ENCODE measurements at places on chromosomes 12 and 14.

DNA sequence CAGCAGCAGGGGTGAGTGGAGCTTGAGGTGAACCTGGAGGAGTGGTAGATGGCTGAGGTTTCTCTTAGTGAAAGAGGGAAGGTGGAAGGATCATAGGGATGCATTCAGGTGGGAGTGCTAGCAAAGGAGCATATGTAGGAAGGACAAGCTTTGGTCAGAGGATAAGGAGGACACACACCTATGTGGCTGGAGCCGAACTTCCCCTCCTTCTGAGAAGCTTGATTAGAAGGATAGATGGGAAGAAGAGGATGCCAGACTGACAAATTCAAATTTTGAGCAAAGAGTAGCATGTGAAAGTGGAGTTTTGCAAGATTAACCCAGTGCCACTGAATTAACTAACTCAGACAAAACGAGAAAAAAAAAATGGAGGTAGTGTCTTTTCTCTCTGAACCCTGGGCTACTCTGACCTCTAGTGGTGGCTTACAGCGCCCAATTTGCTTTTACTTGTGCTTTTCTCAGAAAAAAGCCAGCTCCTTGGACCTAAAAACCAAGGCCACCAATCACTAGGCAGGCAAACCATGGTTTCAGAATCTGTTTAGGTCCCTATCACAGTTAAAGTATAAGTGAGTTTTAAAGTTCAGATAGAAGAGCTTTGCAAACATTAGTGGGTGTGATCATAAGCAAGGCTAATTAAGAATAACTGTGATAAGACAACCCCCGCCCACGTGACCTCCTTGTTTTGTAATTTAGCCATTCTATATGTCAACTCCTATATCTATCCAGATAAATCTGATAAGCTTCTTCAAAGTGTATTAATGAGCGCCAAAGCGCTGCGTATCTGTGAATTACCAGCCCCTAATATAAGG, 15.5 kb downstream of the EMP1 start:
- DNase-seq: peak; percentile 90

DNA sequence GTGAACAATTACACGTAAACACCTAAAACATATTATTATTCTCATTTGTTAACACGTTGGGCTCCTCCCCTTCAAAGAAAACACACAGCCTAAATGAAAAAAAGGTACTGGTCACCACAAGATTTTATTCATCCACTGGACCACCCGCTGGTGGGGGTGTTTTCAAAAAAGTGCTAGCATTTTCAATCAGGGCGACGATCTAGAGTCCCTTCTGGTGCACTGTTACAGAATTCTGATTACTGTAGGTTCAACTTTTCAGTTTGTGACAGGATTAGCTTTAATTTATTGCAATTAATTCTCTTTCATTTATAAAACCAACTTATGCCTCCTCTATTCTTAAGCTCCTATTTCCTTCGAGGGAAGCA, 443 bp downstream of the MAGOHB start:
- no peak for DNase-seq

DNA sequence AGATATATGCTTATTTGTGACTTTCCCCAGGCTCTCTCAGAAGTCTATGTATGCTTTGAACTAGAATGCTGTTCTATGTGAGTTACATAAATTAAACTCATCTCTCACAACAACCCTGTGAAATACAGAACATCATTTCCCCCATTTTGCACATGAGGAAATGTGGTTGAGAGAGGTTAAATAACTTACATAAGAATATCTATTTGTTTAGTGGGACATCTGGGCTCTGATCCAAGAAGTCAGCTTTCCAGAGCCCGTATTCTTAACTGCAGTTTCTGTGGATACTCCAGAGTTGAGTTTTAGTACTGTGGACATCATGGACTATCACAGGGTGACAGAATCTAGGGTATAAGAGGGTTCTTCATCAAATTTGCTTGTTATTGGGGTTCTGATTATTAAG, 242.5 kb upstream of the ARHGAP5 start:
- no peak for DNase-seq

GRCh38 chr14:36477266-36477665, 42.8 kb downstream of the NKX2-1 start:
- no peak for DNase-seq

GRCh38 chr14:66651536-66652220, 143.7 kb downstream of the GPHN start:
- no peak for DNase-seq

DNA sequence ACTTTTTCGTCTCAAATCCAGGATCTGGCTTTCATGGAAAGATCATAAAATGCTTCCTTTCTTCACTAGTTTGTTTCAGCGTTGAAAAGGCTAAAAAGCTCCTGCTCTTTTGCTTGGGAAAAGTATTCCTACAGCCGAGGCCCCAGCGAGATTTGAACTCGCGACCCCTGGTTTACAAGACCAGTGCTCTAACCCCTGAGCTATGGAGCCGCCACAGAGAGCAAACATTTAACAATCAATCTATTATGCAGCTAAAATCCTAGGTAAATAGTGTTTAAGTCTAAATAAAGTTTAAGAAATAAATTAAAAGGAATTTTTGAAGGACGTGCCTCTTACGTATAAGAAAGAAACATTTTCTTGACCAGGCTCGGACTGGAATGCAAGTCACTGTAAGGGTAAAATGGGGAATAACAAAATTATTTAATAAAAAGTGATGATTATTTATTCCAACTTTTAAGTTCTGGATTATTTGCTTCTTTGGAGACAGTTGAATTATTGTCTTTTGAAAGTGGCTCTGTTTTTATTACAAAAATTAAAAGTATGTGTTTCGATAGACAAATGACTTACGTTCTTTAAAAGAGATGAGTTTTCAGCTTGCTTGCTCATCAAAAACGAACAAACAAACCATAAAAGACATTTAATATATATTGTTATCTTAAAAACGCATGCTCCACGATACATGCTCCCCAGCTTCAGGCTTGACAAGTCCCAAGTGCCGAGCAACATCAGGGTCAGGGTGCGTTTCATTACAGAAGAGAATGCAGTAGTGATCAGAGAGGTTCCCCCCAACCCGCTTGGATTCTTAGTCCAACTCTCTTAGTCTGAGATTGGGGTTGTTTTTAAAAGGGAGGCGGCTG, 10.2 kb downstream of the OR6S1 start:
- DNase-seq: peak; percentile 86

DNA sequence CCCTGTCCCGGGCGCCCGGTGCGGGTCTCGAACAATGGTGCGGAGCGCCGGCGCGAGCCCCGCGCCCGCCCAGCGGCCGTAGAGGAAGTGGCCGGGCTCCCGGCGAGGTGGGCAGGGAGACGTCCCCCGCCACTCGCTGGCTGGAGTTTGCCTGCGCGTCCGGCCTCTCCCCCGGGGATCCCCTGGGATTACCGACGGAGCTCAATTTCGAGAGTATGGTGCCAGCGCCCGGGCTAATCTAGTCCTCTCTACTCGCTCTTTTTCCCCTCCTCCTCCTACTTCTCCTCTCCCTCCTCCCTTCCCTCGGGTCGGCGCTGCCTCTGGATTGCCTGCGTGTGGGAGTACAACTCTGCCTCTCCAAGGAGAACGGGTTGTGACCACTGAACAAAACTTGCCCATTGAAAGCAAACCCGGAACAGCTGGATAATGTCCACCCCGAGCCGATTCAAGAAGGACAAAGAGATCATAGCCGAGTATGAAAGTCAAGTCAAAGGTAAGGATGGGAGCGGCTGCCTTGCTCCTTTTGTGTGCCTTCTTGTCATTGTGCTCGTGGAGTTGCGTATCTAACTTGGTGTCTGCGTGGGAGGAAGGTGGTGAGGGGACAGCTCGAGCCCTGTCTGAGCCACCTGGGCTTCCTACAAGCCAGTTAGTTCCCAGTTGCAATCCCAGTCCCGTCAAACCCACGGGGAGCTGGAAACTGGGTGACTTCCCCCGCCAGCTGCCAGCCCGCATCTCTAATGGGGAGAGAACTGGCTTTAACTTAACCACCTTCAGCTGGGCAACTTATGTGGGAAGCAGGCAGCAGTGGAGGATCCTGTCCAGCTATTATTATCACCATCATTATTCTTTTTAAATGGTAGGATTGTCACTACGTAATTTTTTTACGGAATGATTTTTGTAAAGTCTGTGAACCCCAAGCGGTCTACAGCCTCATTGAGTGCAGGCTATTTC, at the start of gene SRGAP1:
Gene SRGAP1 (plus strand): TSS at position 310 of the 951 bp plus-strand sequence. CDS start 117 bp downstream, at position 427.
- peak; percentile 42 for DNase-seq

DNA sequence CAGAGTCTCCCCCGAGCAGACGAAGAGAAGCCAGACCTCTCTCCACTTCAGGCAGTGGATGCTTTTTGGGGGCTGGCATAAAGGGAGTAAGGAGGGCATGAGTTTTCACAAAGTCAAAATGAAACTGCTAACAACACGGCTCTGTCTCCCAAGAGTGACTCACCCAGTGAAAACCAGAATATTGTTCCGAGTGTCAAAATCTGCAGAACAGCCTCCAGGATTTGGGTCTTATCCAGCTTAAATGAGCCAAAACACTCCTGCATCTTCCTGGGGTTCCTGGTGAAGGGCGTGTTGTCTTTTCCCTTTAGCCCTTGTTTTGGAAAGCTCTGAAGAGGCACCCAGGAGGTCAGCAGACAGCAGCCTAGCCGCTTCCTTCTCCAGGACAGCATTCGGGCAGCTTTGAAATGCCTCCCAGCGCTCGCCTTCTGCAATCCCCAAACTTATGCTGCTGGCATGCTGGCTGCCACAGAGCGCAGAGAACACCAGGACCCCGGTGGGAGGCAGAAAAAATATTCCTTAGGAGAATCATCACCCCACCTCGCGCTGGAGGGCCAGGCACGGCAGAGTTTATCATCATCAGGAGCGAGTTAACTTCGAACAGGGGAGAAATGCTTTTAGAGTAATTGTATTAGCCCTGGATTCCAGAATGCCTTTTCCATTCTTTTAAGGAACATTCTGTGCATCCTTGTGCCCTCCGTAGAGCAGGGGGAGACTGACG, 117.7 kb upstream of the NCOR2 start:
- DNase-seq: peak; percentile 21

GRCh38 chr14:24432259-24433131, 2.7 kb downstream of the KHNYN start:
- DNase-seq: no peak

DNA sequence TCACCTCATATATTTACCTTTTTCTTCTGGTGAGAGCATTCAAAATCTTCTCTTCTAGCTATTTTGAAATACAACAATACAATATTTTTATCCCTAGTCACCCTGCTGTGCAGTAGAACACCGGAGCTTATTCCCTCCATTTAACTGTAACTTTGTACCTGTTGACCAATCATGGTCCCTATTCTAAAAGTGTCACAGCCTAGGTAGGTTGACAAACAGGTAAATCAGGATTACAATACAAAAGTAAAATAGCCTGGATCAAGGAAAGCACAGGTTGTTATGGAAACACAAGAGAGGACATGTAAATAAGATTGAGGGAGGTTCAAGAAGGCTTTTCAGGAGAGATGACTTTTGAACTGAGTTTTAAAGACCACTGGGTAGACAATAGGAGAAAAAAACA, 670.9 kb downstream of the DIO2 start:
- DNase-seq: no peak

GRCh38 chr14:24705840-24706239, 71.8 kb upstream of the GZMB start:
- DNase-seq: no peak

GRCh38 chr14:77212943-77213678, 31.5 kb downstream of the TMEM63C start:
- peak; percentile 38 for DNase-seq

- DNase-seq: no peak
Measured at GRCh38 chr14:90728951-90729350, 87.3 kb downstream of the TTC7B start.

DNA sequence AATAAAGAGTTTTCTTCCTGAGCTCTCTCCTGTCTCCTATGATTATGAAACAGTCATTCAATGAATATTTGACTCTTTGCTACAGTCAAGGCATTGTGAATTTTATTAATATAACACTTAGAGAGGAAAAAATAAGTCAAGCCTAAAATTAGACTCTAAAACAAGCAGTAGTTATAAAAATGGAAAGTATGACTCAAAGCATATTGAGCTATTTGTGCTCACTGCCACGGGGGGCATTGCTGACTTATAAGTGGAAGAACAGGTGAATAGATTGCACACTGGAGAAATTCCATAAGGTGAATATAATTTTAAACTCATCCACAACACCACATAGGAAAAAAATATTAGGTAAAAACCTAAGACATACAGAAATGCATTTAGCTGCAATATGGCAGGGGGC, 87.7 kb upstream of the CCDC196 start:
- no peak for DNase-seq

- no peak for DNase-seq
Measured at GRCh38 chr12:94157981-94158411, 9.6 kb downstream of the PLXNC1 start.

DNA sequence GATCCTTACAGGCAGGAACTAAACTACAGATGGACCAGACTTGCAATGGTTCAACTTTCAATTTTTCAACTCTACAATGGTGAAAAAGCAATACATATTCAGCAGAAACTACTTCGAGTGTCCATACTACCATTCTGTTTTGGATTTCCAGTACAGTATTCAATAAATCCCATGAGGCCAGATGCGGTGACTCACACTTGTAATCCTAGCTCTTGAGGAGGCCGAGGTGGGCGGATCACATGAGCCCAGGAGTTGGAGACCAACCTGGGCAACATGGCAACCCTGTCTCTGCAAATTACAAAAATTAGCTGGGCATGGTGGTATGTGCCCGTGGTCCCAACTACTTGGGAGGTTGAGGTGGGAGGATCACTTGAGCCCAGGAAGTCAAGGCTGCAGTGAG, 336.1 kb downstream of the MED13L start:
- DNase-seq: no peak

DNA sequence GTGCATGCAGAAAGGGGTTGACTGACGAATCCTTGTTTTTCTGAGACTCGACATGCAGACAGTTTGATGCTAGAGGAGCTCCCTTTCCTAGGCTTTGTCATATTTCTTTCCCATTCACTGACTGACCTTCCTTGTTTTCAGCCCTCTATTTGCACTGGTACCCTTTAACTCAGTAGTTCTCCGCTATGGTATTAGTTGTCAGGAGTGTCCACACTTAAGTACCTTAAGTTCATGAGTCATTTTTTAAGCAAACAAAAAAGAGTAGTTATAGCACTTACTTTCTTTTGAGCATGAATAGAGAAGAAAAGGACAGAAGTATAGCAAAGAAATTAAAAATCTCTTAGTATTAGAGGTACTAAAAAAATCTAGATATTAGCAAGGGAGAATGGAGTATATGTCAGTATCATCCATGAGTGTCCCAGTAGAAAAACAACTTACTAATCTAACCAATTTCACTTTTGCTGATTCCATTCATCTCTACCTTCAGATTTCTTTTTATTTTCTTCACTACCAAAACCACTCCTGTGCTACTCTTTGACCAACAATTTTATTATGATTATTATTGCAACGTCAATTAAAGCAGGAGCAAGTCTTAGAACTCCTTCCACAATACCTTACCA, 8.3 kb downstream of the ATP2B1 start:
- no peak for DNase-seq

DNA sequence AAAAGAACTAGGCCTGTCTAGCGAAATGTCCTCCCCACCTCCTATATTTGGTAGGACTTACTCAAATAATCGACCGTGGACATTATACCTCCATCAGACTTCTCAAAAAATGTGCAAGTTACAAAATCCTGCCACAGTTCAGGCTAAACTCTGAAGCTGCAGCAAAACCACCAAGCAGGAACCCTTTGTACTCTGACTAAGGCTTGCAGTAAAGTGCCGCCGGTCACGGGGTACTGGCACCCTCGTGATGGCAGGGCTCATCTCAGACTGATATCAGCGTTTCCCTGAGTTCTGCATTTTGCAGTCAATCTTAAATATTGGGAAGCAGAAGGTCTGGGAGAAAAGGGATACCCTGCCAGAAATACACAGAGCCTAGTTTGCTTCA, 17.1 kb downstream of the SLC11A2 start:
- DNase-seq: peak; percentile 64

GRCh38 chr14:102430212-102430908, 67.6 kb downstream of the TECPR2 start:
- no peak for DNase-seq

GRCh38 chr12:2334271-2334670, 281.5 kb downstream of the CACNA1C start:
- peak; percentile 63 for DNase-seq

Data from OCI-M1 (cell line).